ENCODE measurements at places on chromosomes 7 and 10.

DNA sequence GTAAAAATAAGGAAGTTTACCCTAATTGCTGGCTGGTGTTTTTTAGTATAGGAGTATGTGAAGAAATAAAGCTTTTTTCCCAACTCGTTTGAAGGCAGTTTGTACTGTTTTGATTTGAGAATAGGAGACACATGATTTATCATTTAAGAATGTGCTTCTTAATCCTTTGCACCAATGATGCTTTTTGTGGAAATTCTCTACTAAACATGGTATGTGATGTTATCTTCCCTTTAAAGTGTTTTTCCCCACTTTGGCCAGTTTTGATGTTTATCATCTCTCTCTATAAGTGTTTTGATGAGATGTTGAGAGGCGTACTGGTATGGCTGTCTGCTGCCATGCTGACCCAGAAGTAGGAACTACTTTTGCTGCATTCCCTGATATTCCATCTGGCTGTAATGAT lies 85.1 kb downstream of the SUGCT start:
- no peak for DNase-seq

- DNase-seq = no peak
These were observed 507 bp downstream of the STN1 start for GRCh38 chr10:103917302-103918052.

- DNase-seq = no peak
These were observed 14.4 kb upstream of the YWHAG start for GRCh38 chr7:76372984-76373833.

GRCh38 chr7:97215556-97215955 lies 98.1 kb downstream of the SDHAF3 start:
- no peak for DNase-seq

DNA sequence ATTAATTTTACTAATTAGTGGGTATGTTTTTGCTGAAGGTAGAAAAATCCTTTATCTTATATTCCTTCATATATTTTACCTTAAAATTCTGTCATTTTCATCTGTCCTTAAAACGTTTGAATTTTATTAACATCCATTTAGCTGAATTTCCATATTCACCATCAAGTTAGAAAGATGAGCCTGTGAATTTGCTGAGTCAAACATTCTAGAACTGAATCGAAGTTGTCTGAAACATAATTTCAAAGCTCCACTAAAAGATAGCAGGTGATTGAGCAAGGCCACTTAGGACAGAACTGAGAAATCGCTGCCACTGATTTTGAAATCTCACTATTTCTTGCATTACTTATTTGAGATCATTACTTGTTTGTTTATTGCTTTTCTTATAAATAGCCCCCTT lies 17.5 kb downstream of the HGF start:
- no peak for DNase-seq

DNA sequence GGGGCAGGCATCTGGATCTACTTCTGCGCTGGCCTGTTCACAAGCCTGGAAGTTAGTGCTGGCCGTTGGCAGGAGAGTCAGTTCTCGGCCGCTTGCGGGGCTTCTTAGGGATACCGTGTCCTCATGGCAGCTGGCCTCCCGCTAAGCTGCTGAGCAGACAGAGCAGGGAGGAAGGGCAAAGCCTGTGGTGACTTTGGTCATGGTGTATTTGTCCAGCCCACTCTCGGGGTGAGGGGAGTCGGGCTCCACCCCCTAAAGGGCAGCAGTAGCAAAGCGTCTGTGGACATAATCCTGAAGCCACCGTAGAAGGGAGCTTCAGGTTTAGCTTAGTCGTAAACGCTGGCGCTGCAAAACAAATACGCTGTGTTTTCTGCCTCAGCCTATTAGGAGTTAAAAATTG lies 12.2 kb downstream of the UBE3C start:
- DNase-seq = no peak

GRCh38 chr7:87317691-87318245 lies 27.7 kb upstream of the CROT start:
- no peak for DNase-seq

DNA sequence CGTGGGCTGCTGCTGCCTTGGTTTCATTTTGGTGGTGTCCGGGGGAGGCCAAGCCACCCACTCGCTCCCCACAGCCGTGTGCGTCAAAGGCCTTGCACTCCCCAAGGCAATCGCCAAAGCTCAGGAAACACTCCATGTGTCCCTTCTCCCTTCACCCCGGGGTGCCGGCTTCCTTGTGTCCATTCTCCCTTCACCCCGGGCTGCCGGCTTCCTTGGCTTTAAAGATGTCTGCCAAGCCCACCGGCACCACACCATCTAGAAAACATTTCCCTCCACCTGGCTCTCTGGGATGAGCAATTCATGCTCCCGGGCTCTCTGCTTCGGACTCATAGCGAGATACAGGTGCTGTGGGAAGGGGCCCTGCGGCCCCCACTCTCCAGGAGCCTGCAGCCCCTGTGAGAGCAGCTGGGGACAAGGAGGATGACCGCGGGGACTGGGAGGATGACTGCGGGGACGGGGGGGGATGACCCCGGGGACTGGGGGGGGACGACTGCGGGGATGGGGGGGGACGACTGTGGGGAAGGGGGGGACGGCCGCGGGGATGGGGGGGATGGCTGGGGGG lies 322.1 kb downstream of the DNAJB6 start:
- DNase-seq = no peak

DNA sequence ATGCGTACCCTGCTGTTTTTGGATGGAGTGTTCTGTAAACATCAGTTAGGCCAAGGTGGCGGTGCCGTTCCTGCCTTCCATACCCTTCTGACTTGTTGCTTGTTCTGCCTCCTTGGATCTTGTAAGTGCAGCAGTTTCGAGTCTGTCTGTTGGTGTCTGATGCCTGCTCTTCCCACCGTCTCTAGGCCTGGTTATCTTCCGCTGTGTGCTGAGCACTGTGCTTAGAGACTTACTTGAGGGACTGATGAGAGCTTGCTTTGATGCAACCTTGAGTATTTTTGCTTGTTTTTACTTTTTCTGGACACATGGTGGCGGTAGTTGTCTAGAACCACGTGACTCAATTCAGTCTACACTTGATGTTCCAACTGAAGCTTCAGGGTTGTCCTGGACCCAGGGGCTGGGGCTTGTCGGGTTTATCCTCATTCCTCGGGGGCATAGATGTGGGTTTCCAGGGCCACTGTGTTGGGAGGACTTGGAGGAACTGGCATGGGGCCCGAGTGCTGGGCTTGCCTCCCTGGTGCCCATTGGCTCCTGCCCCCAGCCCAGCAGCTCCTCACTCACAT lies 14.4 kb upstream of the SPRN start:
- no peak for DNase-seq

DNA sequence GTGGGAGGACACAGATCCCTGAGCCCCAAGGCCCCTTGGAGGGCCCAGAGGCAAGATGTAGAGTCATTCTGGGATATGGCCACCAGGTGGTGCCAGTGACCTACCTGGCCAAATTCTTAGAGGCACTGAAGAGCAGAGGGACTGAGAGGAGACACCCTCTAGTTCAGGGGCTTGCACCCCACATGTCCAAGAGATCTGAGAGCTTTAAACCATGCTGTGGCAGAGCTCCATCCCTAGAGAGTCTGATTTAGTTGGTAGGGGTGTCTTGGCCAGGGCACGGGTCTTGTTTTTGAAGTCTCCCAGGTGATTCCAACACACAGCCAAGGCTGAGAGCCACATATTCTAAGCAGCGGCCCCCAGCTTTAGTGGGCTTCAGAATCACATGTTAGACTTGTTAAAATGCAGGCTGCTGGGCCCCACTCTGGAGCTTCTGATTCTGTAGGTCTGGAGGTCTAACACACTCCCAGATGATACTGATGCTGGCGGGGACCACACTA lies 52.5 kb downstream of the PRF1 start:
- DNase-seq = peak; percentile 65

- no peak for DNase-seq
These were observed 115.7 kb downstream of the TPK1 start for GRCh38 chr7:144720149-144720548.

DNA sequence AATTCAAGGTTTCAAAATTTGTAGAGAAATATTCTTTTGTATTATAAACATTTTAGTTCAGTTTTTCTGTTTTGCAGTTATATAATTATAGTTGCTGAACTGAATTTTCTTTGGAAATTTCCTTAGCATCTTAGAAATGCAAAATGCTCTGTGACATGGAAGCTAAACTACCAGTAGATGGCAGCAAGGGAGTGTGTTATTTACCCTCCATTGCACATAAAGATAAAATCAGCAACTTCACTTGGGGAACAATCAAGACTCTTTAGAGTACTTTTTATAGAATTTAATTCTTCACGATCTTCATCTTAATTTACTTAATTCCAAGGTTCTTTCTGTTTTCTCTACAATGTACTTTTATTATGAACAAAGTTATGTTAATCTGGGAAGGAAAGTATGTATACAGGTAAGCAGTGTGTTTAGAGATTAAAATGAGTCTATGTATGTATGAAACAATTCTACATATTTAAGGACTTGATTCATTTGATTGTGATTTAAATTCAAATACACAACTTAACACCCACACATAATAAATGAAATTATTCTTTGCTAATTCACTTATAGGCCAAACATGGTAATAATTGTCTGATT lies 404.2 kb downstream of the THSD7A start:
- no peak for DNase-seq

- DNase-seq = no peak
These were observed 107.5 kb downstream of the REEP3 start for GRCh38 chr10:63628526-63629362.

DNA sequence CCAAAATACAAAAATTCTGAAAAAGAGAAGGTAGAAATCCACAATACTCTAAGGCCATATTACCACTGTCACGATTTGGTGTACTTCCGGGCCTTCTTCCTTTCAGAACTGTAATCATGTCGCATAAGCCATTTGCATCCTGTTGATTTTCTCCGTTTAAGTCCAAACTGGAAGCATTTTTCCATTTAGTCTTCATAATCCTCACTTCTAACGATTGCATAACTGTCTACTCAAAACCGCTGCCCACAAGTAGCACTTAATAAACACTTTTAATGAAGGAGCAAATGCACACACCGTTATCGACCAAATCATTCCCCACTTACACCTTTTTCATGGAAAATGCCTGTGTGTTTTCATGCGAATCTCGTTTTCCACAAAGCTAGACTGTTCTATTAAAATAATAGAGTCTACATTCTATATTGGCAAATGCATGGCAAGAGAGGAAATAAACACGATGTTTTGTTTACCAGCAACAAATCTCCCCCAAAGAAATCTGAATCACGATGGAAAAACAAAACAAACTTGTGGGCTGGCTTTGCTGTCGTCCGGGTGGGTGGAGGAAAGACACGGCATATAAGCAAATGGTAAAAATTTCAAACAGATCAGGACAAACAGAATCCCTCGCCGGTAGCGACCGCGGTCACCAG lies 1.0 kb downstream of the ATE1 start:
- no peak for DNase-seq

DNA sequence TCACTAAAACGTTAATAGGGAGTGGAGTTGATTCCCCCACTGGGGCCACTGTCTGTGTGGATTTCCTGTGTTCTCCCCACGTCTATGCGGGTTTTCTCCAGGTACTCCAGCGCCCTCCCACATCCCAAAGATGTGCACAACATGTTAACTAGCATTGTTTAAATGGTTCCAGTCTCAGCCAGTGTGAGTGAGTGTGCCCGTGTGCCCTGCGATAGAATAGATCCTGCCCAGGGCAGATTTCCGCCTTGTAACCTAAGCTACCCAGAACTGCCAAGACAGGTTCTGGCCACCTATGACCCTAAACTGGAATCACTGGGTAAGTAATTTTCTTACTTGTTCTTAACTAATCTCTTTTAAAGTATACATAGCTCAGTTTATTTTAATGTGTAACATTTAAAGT lies 58.5 kb downstream of the CCDC6 start:
- DNase-seq = no peak

- no peak for DNase-seq
These were observed 114.1 kb downstream of the EMX2 start for GRCh38 chr10:117656385-117657367.

DNA sequence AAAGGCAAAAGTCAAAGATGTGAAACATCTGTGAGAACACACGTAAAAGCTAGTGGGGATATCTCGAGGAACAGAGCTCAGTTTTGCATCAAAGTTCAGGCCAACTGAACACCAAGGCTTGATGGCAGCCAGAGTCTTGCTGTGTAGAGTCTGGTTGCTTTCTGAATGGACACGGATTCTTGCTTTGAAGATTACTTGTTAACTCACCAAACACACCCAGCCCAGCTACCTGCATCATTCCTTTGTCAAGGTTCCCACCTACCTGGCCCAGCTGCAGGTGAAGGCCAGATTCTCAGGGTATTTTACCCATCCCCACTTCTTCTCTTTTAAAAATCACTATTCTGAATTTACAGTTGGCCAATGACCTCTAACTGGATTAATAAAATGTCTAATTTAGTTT lies 174.4 kb upstream of the PHYHIPL start:
- DNase-seq = no peak

DNA sequence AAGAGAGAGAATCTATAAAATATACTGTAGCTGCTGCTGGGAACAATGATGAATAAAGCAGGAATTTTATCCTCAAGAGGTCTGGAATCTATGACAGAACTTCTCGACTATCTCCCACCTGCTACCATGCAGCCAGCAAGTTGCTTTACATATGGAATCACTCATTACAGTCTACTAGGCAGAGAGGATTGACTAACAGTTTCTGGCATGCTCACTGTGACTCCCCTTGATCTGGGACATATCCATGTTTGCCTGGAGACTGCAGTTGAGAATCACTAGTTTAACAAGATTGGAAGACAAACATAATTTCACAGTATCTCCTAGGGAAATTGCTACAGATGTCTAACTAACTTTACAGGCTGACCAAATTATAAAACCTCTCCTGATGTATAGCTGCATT lies 13.3 kb downstream of the GPR37 start:
- no peak for DNase-seq

GRCh38 chr7:28427236-28427635 lies 14.9 kb downstream of the CREB5 start:
- DNase-seq = no peak

DNA sequence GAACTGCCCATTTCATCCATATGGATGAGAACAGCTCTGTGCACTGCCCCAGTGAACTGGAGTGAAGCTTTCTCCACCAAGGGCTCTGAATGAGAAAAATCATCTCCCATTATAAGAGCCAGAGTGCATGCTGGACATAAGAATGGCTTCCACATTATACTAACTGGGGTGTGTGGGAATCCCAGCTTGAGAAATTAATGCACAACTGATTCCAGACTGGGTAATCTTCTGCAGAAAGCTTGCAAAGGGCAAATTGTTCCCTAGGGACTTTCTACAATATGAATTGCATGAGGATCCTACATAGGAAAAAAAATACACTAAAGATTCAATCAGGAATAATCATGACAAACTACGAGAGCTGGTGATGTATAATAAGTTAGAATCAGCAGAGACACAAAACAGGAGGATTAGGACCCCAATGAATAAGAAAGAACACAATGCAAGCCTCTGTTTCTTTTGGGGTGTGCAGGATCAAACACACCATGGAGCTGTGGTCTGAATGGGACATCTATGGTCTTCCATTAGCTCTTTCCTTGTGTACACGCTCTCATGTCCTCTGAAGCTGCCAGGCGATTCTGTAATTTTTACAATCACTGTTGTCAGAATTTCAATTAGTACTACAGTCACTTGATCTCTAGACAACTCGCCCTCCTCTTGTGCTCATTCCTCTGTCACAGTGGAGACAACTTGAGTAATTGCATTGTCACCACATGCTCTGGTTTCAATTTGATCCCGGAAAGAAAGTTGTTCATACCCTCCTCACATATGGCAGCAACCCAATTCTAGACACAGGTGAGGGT lies 1327.4 kb downstream of the GATA3 start:
- DNase-seq = no peak
